ENCODE measurements at places on chromosomes 7 and 10.

GRCh38 chr10:79092292-79092896 lies 23.6 kb downstream of the ZMIZ1 start:
- DNase-seq, result no peak

- no peak for DNase-seq
Measured at GRCh38 chr10:3806603-3807002, 21.6 kb upstream of the KLF6 start.

DNA sequence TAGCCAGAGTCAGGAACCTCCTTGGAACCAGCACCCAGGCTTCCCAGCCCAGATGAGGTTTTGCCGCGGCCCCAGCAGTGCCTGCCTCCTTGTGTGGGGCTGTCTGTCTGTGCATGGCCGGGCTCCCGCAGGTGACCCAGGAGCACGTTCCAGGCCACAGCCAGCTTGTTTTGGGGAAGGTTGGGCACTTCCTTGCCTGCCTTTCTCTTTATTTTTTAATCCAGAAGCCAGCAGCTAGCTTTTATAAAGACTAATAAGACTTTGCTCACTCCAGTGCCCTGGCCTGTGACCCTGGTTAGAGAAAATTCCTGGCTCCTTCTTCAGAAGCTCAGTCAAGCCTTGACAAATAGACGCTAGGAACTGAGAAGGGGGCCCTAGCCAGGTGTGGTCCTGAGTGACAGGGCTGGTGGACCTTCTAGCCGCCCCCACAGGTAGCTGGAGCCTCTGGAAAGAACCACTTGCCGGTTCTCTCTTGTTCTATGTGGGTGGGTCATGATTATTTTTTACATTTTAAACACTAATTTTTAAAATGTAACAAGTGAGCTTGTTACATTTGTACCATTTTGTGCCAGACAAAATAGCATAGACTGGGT lies 837 bp downstream of the SLC29A3 start:
- no peak for DNase-seq

- no peak for DNase-seq
Measured at GRCh38 chr10:124568339-124568738, 106.7 kb downstream of the LHPP start.

GRCh38 chr7:55502858-55503440 lies 69.4 kb downstream of the VOPP1 start:
- no peak for DNase-seq

DNA sequence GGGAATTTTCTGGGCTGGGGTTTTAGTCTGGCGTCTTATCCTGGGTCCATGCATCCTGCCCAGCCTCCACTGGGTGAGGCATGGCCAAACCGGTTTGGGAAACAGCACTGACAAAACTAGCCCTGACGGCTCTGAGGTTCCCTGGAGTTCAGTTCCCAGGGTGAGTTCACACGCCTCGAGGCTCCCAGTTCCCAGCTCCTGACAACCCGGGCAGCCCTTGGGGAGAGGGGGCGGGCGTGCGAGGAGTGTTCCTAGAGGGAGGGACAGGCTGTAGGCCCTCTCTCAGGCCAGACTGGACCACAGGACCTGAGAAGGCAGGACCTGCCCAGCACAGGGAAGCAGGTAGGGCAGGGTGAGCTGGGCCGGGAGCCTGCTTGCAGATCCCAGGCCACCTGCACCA lies 82.3 kb upstream of the PPIF start:
- no peak for DNase-seq

DNA sequence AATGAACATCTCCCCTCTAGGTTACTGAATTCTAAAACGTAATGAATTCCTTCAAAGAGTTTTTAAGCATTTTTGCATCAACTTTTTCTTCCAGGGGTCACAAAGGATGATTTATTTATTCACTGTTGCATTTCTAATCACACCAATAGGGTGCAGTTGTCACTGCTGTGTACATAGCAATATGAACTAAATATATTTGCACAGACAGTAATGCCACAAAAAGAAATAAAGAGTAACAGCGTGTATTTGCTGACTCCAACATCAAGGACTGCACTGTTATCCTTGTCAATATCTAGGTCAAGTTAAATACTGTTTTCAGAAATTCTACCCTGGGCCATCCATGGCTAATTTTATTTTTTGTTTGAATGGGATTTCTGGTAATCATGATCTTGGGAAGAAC lies 138.0 kb downstream of the FRMD4A start:
- no peak for DNase-seq

DNA sequence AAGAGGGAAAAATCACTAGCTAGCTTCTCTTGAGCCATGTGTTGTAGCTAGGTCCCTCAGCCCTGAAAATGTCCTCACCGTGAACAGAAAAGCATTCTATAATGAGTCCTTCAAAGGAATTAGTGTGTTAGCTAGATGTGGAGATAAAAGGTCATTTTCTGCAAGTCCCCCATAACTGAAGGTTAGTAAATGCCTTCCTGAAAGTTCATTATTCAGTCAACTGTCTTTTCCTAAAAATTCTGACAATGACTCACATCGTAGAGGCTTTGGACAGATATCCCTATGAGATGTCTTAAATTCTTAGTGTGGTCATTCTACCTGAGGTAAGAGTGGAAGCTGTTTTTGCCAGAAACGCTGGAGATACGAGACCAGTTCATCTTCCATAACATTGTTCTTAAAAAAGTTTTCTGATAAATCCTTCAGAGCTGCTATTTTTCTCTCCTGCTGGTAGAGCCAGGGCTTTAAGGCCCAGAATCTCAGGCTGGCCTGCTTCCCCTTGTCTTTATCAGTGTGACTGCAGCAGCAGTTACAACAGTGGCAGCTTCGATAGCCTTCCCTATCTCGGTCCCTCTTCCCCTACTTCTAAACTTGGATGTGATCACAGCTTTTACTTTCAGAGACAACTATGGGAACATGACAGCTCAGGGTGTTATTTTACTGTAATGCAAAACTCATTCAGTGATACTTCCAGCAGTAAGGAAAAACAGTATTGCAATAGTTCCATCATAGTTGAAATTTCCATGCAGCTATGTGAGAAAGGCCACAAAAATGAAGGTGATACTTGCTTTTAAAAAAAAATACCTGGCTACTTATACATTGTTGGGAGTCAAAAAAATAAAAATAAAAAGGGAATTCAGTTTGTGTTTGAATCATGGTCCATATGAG lies 37.3 kb upstream of the PRKAR2B start:
- no peak for DNase-seq

DNA sequence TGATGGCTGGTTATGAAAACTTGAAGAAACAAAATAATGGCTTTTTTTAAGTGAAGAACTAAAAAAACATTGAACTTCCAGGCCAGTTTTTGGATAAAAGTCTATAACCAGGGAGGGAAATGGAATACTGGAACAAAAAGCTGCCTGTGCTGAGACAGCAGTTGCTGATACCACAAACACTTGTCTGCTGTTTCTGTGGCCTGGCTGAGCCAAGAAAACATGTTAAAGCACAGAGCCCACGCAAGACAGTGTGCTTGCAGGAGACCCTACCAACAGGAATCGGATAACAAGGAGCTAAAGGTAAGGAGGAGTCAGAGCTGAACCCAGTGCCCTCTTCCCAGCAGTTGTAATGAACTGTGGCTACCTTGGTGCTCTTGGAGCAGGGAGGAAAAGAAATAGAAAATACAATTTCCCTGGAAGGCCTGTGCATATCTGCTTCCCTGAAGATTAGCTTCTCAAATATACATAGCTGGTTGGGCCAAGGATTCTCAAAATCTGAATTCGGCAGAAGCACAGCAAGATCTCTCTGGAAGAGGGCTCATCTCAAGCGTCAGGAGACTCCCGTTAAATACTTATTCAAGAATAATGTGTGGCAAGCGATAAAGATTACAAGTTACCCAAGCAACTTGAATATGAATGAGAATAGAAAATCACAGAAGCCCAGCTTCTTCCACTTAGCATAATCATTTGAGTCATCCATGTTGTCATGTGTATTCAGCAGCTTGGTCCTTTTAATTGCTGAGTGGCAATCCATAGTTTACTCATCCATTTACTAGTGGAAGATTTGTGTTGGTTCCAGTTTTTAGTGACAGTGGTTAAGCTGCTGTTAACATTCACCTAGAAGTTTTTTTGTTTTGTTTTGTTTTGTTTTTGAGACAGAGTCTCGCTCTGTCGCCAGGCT lies 87.6 kb downstream of the NOD1 start:
- no peak for DNase-seq

Measured in fibroblast of skin of left biceps (primary cell).